ENCODE measurements at places on chromosomes 4 and X.

GRCh38 chr4:125838924-125839323, 524.2 kb downstream of the FAT4 start:
- no peak for DNase-seq

- no peak for DNase-seq
Observed at GRCh38 chrX:69144838-69145680, 20.2 kb downstream of the PJA1 start.

- no peak for DNase-seq
Observed at GRCh38 chrX:23901805-23902204, 5.9 kb downstream of the APOO start.

DNA sequence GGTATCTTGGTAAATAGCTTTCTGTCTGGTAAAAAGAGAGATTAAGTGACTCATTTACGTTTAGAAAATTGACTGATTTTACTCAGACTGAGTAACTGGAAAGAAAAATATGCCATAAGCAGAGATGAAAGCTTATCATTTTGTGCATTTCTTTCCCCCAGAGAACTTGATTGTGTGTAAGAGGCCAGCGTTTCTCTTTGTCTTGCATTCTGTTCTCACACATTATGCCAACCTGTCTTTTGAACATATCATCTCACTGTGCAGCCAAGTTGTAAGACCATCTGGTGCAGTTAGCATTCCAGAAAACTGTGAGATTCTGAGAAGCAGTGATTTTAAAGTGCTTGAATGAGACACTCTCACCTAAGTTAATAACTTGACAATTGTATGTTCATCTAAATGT, 651.3 kb downstream of the TECRL start:
- no peak for DNase-seq

- no peak for DNase-seq
Observed at GRCh38 chr4:27270435-27270834, 409.8 kb downstream of the STIM2 start.

DNA sequence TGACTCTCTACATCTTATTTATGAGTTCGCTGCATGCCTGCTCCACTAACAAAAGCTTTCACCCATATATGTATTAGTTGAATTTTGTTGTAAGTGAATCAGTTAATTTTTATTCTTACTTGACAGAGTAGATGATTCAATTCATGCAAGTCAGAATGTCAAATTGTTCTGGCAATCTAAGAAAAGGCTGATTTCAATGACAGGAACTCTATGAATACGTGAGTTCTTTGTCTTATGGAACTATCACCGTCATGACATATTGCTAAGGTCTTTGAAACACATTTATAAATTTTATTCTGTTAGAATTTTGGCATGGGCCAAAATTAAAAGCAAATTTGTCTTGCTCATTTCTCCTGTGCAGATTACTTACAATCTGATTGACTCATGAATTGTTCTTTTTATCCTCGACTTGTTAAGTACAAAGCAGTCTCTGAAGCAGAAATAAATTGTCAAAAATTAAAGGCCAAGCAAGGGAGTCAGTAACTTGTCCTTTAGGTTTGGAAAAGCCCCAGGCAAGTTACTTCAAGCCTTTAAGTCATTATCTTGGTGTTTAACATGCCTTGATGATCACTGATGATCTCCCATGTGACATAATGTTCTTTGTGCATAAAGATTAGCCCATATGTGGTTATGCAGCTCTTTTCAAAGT, 89.0 kb upstream of the GC start:
- DNase-seq: no peak

DNA sequence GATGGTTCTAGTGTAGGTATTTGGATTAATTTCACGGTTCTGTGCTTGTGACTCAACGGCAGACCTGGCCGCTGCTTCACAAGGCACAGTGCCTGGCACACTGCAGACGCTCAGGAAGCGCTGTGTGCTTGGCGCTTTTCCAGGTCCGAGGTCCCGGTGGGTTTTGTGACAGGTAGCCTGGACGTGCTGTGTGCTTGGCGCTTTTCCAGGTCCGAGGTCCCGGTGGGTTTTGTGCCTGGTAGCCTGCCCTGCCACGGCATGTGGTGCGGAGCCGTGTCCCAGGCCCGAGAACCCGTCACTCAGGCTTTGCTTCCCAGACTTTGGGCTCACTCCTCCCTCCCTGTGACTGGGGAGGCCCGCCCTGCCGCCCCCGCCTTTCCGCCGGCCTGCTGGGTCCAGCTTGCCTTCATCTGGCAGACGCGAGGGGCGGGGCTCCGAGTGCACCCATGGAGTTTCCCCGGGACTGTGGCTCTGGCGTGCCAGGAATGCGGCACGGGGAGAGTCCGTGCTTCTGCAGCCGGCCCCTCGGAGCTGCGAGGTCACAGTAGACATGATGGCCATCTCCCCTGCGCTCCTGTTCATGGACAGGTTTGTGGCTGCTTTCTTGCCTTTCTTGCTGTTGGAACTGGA, 44.2 kb downstream of the TBC1D14 start:
- no peak for DNase-seq

DNA sequence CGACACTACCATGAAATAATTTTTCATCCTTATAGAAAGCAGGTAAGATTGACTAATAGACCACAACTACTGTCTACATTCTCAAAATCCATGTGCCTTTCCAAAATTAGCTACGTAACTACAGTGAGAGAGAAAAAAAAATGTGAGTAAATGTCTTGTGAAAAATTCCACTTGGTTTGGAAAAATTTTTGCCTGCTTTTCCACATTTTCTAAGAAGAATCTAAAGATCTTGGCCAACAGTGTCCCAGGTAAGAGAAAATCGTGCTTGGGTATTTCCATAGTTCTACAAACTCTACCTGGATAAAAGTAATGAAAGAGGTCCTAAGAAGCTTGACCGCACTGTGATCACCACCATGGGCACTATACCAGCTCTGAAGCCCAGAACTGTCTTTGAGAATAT, 1.4 kb upstream of the CLCN3 start:
- no peak for DNase-seq

DNA sequence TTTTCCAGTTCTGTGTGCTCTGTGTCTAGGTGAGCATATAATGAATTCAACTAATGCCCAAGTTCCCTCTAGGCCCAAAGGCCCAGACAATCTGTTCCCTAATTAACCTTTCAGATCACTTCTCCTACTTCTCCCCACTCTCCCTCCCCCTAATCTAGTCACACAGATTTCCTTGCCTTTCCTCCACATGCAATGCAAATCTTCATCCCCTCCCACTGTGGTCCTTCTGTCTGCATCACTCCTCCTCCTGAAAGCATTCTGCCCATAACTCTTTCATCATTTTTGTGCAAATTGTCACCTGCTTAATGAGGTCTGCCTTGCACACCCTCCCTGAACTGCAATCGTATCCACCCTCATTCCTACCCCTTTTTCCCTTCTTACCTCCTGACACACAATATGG, 346.6 kb downstream of the FBXO8 start:
- no peak for DNase-seq

GRCh38 chrX:120036704-120037103, 40.8 kb downstream of the RHOXF2B start:
- DNase-seq: no peak

DNA sequence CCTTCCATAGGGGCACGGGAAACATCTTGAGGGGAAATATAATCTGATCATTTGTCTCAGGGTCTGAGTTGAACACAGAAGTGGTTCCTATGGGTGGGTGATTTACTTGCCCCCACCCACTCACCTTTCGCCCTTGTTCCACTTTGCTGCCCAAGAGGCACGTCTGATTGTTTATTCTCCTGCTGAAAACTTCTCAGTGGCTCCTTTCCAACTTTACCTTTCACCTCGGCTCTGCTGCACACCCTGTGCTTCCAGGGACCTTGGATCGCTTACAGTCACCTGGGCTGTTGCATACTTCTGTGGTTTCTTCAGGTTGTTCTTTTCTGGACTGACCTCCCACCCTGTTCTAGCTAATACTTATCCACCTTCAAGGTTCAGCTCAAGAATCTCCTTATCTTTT, 213.4 kb upstream of the JADE1 start:
- DNase-seq: no peak

DNA sequence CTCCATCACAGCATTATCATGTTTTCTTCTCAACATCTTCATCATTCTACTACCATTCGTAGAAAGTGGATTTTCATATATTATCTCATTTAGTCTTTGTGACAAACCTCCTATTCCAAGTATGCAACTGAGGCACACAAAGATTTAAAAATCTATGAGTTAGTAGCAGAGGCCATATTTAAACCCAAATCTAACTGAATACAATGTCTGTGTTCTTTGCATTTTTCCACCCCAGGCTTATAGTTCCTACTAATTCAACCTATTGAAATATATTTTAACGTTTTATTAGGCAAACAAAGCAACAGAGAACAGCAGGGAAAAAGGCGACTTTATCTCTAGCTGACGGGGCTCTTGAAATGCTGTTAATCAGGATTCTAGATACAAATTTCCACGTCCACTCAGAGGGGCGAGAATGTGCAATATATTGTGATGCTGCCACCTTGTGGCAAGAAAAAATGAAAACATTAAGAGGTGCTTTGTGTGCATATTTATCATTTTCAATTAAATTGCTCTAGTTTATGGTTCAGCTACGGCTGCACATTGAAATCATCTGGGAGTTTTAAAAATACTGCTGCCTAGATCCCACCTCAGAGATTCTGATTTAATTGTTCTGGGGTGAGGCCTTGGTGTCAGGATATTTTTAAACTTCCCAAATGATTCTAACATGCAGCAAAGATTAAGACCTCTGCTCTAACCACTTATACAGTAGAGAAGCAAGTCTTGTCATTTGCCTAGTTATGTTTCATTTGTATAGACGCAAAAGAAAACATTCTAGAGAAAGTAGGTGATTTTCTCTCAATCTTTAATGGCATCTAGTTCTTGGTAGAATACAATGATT, 315.9 kb downstream of the MAPK10 start:
- DNase-seq: no peak

GRCh38 chr4:6191448-6192130, 8.8 kb downstream of the JAKMIP1 start:
- DNase-seq: no peak

GRCh38 chrX:120790118-120790517, 85.5 kb downstream of the CT47B1 start:
- no peak for DNase-seq

GRCh38 chr4:113397114-113397701, 347.8 kb downstream of the ANK2 start:
- DNase-seq: no peak

- DNase-seq: peak; percentile 75
Observed at GRCh38 chrX:48597353-48598264, at the start of gene WDR13. WDR13 (plus strand) TSS chrX:48597492; CDS start chrX:48597997, 505 bp downstream.

GRCh38 chrX:44875185-44875489, 2.1 kb downstream of the KDM6A start:
- DNase-seq: no peak

GRCh38 chr4:622996-623913, 2.1 kb upstream of the PDE6B start:
- no peak for DNase-seq

GRCh38 chrX:353566-354535, 32.9 kb downstream of the PPP2R3B start:
- DNase-seq: no peak

DNA sequence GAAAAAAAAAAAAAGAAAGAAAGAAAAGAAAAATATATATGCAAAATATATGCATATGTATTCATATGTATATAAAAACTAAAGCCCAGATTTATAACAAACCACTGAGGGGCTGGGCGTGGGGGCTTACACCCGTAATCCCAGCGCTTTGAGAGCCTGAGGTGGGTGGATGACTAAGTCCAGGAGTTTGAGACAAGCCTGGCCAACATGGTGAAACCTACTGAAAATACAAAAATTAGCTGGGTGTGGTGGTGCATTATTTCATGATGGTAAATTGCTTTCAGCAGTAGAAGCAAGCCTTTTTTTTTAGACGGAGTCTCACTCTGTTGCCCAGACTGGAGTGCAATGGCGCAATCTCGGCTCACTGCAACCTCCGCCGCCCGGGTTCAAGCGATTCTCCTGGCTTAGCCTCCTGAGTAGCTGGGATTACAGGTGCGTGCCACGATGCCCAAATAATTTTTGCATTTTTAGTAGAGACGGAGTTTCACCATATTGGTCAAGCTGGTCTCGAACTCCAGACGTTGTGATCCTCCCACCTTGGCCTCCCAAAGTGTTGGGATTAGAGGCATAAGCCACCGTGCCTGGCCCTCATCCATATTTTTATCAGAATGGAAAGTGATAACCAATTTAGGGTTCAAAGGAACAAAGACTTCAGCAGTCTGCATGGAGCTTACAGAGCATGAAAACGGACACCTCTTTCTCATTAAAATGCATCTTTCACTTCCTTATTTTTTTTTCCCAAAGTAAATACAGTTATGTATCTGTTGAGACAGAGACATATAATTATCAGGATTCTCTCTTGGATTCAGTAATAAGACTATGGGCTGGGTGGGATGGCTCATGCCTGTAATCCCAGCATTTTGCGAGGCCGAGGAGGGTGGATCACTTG, 27.7 kb upstream of the MOB1B start:
- no peak for DNase-seq

DNA sequence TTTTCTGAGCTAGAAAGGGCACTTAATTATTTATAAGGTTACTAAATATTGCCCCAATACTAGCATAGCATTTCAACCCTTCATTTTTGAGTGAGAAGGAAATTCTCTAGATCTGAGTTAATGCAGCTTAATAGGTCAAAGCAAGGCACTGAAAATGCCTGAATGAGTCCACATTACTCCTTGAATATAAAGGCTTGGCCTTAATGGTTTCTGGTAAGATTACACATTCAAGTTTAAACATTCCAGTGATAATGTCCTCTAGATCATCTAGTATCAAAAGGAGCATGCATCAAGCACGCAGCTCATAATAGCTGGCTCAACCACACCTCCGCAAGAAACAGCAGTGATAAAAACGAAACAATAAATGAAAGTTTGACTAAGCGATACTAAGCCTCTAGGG, 87.5 kb downstream of the SPANXN3 start:
- no peak for DNase-seq

GRCh38 chr4:180811556-180811955, 1431.6 kb upstream of the TENM3 start:
- DNase-seq: no peak

- DNase-seq: no peak
Observed at GRCh38 chr4:93764639-93765246, 63.8 kb upstream of the ATOH1 start.

DNA sequence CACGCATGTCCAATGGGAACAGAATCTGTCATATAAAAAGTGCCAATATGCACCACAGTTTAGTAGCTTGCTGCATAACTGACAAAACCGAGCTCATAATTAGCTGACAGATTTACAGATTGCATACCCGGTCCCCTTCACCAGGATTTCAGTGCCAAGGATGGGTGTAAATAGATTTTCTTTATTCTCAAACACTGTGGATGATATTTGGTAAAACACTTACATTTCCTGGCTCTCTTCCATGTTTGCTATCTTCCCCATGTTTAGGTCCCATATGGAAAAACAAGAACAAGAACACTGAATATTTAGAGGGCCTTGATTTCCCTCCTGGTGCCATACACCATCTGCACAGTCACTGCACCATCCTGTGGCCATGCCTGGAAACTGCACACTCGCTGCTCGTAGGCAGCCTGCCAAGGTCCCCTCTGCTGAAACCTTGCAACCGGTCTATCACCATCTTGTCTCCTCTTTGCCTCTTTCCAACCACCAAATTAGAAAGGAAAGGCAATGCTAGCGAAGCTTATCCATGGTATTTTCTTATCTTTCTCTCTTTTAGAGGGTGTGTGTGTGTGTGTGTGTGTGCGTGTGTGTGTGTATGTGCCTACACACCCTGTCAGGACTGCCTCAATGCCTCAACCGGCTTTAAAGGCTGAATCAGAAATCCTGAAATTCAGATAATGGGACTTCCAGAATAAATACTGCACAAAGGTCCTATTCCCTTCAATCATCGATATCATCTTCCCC, 124.2 kb upstream of the MBNL3 start:
- no peak for DNase-seq

- DNase-seq: no peak
Observed at GRCh38 chr4:174697896-174698295, 131.2 kb downstream of the GLRA3 start.

- no peak for DNase-seq
Observed at GRCh38 chr4:1970926-1971325, 37.8 kb downstream of the NELFA start.
